ENCODE measurements at places on chromosomes 5 and 9.
A peak's percentile ranks its signal among the peaks of the same experiment; 100 is the strongest.

DNA sequence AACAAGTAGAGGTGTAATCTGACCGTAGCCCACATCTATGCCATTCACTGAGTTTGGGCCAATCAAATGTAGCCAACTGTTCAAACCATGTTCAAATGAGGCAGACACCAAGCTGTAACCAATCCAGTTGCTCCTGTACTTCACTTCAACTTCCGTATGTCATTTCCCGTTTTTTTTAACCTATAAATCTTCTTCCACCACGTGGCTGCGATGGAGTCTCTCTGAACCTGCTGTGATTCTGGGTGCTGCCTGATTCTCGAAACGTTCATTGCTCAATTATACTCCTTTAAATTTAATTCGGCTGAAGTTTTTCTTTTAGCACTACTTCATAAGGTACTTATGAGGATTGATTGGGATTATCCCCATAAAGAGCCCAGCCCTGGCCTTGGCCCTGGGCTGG lies 179.7 kb downstream of the PIK3R1 start:
- DNase-seq = no peak

GRCh38 chr5:38885208-38885607 lies 39.4 kb downstream of the OSMR start:
- DNase-seq = no peak

DNA sequence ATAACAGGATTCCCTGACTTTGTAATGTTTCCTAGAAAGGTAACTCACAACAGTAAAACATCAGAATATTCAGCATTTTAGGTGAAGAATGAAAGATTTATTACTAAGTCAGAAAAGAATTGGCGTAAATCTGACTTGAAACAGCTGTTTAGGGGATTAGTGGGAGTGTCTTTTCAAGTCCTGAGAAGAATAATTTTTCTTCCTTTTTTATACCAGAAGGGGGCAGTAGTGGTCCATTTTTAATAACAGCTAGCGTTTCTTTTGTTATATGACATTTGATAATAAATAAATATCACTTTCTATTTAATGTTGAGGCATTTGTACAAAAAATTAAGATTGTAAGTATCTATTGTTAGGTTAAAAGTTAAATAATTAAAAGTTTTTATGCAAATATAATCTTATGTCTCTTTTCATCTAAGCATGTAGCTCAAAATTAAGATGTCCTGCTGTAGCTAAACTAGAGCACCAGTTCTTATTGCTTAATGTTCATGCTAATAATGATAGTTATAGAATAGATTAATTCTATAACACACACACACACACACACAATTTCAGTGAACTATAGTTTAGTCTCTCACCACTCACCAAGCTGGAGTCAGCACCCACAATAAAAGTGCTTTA lies 258.7 kb upstream of the ARRDC3 start:
- peak; percentile 61 for DNase-seq

- DNase-seq = no peak
Observed at GRCh38 chr9:91900055-91900796, 49.8 kb downstream of the ROR2 start.

DNA sequence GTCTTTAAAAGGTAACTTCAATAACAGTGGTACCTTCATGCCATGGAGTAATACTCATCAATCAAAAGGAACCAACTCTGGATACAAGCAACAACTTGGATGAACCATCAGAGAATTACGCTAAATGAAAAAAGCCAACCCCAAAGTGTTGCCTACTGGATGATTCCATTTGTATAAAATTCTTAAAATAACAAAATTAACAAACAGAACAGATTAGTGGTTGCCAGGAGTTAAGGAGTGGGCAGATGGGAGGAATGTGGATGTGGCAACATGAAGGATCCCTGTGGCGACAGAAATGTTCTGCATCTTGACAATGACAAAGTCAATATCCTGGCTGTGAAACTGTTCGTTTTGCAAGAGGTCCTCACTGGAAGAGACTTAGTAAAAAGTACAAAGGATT lies 50.5 kb downstream of the SPTLC1 start:
- no peak for DNase-seq

GRCh38 chr5:95543017-95543705 lies 11.6 kb downstream of the SKIC3 start:
- peak; percentile 9 for DNase-seq

DNA sequence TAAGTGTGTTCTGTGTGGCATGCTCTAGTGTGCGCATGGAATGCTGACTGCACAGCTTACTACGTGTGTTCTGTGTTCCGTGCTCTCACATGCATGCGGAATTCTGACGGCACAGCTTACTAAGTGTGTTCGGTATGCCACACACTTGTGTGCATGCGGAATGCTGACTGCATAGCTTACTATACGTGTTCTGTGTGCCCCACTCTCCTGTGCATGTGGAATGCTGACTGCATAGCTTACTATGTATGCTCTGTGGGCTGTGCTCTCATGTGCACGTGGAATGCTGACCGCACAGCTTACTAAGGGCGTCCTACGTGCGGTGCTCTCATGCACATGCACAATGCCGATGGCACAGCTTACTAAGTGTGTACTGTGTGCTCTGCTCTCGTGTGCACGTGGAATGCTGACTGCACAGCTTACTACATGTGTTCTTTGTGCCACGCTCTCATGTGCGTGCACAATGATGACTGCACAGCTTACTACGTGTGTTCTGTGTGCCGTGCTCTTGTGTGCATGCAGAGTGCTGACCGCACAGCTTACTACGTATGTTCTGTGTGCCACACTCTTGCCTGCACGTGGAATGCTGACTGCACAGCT lies 548.9 kb downstream of the IRX1 start:
- no peak for DNase-seq

- DNase-seq = no peak
Observed at GRCh38 chr9:122059955-122060324, 33.2 kb downstream of the TTLL11 start.

GRCh38 chr5:120789918-120790317 lies 325.8 kb downstream of the PRR16 start:
- DNase-seq = no peak

DNA sequence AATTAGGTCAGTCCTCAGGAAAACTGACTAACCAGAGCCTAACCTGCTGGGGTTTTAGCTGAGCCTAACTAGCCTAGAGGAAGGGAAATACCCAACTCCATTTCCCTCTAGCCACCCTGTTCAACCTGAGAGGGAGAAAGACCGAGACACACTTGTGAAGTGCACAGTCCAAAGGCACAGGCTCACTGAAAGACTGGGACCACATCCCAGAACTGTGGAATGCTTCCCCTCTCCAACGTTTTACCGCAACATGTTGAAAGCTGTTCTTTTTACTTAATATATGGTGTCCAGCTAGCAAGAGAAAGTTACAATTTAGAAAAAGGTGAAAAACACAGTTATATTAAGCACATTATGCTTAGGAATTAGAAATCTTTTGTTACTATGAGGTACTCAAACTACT lies 76.8 kb upstream of the SIMC1 start:
- DNase-seq = no peak

- DNase-seq = peak; percentile 18
Observed at GRCh38 chr5:13910201-13910600, 34.3 kb downstream of the DNAH5 start.

- DNase-seq = no peak
Observed at GRCh38 chr9:126756876-126757415, 47.9 kb upstream of the ZBTB43 start.

DNA sequence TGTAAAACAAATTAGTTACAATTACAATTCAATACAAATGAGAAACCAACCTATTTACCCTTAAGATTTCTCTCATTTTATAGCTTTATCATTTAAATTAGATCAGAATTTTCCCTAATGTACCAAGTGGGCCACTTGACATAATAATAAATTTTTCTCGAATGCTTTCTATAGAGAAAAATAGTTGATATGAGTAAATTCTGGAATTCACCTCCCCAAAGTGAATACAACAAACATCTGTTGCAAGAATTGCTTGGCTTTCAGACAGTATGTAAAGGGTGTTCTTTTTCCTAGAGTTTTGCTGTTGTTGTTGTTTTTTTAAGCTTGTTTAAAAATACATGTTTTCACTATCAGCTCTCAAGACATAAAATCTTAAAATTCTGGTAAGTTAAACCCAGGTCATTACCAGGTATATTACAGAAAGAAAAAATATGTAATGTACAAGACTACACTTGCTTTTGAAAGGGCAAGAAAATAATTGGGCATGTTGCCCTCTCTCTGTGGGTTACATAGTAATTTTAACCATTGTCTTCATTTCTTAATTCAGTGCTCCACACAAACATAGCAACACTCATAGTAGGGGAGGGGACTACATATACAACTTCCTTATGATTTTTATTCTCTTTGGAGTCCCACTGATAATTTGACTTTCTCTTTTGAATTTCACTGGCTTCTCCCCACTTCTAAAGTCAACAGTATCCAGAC lies 200.6 kb downstream of the ARL15 start:
- DNase-seq = no peak

GRCh38 chr5:1746371-1747078 lies 53.1 kb downstream of the MRPL36 start:
- no peak for DNase-seq

DNA sequence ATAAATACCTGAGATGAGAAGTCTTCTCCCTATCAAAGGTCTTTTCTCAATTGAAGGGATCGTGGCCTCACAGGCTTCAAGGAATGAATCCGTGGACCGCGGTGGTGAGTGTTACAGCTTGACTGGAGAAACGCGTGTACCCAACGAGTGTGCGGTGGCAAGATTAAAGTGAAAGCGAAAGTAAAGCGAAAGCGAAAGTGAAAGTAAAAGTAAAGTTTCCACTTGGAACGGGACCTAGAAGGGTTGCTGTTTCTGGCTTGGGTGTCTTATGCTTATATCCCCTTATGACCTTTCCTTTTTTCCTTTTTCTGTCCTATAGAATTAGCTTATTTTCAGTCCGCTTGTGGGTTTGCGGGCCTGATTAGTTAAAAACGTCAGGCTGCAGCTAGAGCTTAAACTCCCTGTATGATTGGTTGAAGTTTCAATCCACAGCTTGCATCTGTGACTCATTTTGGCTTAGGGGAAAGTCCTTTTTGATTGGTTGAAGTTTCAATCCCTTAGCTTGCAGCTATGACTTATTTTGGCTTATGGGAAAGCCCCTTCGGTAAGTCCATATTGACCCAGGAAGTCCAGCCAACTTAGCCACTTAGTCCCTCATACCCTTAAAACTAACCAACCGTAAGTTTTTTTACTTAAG lies 924.3 kb upstream of the CDH10 start:
- DNase-seq = no peak

DNA sequence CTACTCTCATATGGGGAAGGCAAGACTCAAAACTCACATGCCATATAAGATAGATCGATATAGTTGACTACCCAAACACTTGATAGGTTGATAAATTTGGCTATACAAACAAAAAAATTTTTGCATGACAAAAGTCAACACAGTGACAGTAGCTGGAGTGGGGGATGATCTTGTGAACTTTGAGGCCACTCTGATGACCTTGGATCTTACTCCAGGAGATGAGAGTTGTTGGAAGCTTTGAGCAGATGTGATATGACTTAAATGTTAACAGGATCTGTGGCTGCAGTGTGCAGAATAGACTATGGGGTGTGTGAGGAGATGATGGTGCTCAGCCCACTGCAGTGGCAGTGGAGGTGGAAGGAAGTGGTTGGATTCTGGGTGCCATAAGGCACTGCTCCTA lies 101.4 kb downstream of the ZFAND5 start:
- no peak for DNase-seq

DNA sequence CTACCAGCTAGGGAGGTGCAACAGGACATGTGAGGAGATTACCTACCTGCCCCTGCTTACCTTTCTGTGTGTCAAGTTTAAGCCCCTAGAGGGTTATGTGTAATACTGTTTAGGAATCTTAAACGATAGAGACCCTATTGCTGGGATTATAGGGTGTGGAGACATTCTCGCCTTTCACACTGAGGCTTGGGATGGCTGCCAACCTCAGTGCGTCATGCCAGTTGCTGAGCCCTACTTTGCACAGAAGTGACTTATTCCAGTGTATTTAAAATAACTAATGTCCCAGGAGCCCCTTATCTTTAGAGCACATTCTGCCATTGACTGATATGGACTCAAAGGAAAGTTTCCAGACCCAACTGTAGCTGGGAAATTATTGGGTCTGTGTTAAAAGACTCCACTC lies 76.6 kb upstream of the XPA start:
- DNase-seq = peak; percentile 51

GRCh38 chr5:172351240-172351778 lies 67.7 kb upstream of the UBTD2 start:
- no peak for DNase-seq

GRCh38 chr5:135571902-135572301 lies 6.9 kb downstream of the CXCL14 start:
- DNase-seq = no peak

- DNase-seq = peak; percentile 76
Observed at GRCh38 chr5:39714036-39714698, 289.4 kb upstream of the DAB2 start.

DNA sequence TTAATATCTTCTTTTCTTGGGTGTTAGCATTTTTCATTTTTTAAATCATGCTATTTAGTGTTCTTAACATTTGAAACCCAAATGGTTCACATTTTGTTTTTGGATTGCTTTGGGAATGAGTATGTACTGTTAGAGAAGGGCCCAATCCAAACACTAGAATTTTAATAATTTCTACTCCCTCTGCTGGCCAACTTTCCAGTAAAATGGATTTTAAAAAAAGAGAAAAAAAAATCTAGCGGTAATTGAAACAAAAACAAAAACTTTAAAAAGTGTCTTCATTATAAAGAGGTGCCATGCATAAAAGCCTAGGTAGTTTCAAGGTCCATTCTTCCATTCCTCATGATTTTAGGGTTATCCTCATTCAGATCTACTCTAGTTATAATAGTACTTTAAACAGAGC lies 32.1 kb upstream of the RICTOR start:
- peak; percentile 68 for DNase-seq

Data from ELR (cell line).